ENCODE measurements at places on chromosomes 3 and 15.

DNA sequence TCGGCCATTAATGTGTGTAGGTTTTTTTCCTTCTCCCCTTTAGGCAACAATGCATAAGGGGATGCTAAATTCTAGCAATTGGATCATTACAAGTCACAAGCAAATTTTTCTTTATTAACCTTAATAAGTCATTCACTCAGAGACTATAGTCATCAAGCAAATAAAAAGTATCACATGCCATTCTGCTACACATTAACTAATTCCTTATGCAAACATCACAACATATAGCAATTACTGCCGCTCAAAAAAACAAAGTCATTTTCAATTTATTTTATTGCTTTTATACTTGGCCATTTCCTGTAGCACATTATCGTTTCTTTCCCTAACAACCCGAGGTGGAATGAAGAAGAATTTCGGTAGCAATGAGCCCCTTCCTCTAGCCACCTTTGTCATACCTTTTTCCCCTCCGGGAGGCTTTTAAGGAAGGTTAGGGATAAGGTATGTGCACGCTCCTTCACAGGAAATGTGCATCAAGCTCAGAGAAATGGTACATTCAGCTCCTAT is 421.2 kb downstream of the TIGIT start:
- DNase-seq = no peak

GRCh38 chr3:167166594-167167253 is 213.4 kb downstream of the ZBBX start:
- DNase-seq = no peak

GRCh38 chr3:196193736-196194541 is 17.3 kb downstream of the ZDHHC19 start:
- peak; percentile 93 for DNase-seq

GRCh38 chr3:66469220-66469640 is 31.6 kb downstream of the LRIG1 start:
- DNase-seq = peak; percentile 60

- no peak for DNase-seq
These were observed 177.2 kb downstream of the LRRC3B start for GRCh38 chr3:26799679-26800317.

- peak; percentile 12 for DNase-seq
These were observed 3.5 kb upstream of the AHSG start for GRCh38 chr3:186609247-186609868.

DNA sequence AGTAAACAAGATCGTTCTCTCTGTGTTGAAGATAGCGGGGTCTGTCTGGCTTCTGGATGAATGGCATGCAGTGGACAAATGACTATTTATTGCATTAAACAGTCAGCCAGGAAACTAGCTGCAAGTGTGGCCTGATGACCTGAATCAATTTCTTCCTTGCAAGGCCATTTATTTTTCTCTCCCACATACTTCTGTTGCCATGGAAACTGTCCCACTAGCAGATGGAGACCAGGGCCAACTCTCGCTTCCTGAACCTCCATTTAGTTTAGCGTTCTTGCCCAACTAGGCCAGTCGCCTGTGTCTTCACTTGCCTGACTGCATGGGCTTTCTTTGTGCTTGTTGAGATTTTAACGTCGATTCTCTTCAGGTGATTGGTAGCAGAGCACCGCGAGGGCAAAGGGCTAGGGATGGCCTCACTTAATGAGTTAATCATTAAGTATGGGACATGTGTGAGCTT is 27.6 kb downstream of the LMCD1 start:
- no peak for DNase-seq

- DNase-seq = no peak
These were observed 79.2 kb downstream of the EFL1 start for GRCh38 chr15:82183121-82184031.

- DNase-seq = no peak
These were observed 556.9 kb downstream of the IGSF11 start for GRCh38 chr3:118477768-118478167.

DNA sequence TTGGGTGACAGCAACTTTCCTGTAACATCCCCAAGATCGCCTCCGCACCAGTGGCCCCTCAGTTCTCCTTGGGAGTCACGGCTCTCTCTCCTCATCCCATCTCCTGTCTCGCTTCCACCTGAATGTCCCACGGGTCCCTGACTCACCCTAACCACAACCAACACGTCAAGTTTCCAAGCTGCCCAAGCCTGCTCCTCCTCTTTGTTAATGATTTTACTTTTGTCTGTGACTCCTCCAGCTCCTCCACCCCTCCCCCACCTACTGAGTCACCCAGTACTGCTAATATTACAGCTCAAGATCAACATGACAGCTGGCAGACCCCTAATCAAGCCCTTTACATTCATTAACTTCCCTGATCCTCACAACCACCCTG is 39.3 kb downstream of the BDH1 start:
- DNase-seq = no peak

DNA sequence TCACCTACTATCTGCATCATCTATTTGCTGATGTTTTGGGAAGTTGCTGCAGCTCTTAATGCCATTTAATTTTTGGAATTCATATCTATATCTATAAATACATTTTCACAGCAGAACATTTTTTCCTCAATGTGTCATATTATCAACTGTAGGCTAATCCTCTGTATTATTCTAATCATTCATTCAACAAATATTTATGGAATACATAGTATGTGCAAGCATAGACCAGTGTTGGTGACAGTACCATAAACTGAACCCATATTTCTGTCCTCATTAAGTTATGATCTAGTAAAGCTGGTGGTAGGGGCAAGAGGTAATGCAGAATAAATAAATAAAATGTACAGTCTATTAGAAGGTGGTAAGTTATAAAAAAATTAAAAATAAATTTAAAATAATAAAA is 585.3 kb upstream of the BCHE start:
- no peak for DNase-seq

GRCh38 chr3:97684490-97684889 is 80.1 kb upstream of the ARL6 start:
- DNase-seq = no peak

GRCh38 chr15:84822653-84823281 is 5.6 kb downstream of the ALPK3 start:
- no peak for DNase-seq

DNA sequence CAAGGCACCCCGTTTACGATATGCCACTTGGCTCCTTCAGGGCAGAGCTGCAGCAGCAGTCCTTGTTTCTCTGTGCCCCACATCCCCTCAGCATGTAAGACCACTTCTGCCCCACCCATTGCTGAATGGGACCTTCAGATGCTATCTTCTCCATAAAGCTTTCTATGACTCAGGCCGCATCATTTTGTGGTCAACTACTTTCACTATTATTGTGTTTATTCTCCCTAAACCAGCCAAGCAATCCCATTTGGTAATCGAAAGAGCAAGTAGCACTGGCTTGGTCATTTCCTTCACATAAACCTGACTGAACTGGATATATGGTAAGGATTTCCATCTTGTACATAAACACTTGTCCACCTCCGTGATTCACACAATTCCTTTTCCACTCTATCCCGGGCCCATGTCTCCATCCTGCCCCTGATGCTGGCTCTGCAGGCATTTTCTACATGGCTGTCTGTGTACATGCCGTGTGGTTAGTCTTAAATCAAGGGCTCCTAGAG is 25.7 kb downstream of the LIPC start:
- DNase-seq = peak; percentile 96

GRCh38 chr3:162729686-162730085 is 1233.1 kb downstream of the OTOL1 start:
- no peak for DNase-seq

- no peak for DNase-seq
These were observed 482.0 kb upstream of the SUCLG2 start for GRCh38 chr3:68136411-68136810.

DNA sequence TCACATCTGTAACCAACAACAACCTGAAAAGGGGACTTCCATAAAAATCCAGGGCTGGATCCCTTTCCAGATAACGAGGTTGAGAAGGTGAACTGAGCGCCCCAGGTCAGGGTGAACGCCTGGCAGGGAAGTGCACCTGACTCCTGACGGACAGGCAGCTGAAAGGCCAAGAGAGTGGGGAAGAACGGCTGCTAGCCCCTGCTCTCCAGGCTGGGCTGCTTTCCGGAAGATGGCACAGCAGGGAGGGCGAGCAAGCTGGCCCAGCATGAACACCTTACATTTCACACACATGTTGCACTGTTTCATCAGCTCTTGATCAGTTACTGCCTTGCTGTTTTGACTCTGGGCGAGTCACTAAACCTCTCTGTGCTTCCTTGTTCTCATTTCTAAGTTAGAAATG is 127.2 kb upstream of the IQSEC1 start:
- no peak for DNase-seq

DNA sequence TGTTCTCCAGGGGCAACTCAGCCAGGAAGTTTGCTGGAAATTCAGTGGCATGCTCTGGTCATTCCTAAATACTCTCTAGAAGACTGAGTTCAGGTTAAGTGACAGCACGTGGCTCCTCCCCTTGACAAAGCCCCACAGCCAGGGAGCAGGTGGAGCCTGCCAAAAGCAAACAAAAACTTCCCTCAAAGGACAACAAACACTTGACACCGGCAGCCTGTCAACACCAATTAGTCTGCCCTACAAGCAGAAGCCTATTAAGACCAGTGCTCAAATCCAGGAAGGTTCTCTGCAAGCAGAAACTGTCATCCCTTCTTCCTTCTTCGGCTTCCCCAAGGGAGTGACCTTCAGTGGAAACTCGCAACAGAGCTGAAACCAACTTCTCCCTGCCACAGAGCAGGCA is 5.0 kb downstream of the MEX3B start:
- no peak for DNase-seq
